ENCODE measurements at places on chromosomes 12 and 14.

GRCh38 chr12:99455350-99456035 is 192.1 kb upstream of the GARIN6 start:
- no peak for DNase-seq

- DNase-seq, result no peak
Measured at GRCh38 chr12:1162081-1162760, 171.2 kb downstream of the ERC1 start.

- DNase-seq, result no peak
Measured at GRCh38 chr12:65327207-65328076, 49.0 kb downstream of the MSRB3 start.

- no peak for DNase-seq
Measured at GRCh38 chr12:60872850-60873713, 1277.3 kb downstream of the SLC16A7 start.

- DNase-seq, result no peak
Measured at GRCh38 chr12:29971446-29971845, 187.7 kb upstream of the TMTC1 start.

GRCh38 chr12:18281941-18282340 is 20.6 kb downstream of the PIK3C2G start:
- no peak for DNase-seq

DNA sequence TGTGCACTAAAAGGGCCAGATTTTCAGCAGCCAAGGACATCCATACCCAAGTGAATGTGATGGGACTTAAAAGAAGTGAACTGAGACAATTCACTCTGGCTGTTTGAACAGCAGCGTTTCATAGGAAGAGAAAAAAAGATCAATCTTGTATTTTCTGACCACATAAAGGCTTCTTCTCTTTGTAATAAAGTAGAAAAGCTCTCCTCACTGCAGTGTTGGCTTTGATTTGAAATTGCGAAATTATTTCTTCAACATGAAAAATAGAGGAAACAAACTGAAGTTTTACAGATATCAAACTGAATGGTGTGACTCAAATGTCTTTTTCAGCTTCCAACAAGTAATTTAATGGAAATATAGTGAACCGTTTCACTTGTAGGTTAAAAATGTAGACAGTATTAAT is 11.3 kb upstream of the KCNMB4 start:
- DNase-seq, result no peak

GRCh38 chr12:8082808-8083100 is 680 bp downstream of the NECAP1 start:
- no peak for DNase-seq

DNA sequence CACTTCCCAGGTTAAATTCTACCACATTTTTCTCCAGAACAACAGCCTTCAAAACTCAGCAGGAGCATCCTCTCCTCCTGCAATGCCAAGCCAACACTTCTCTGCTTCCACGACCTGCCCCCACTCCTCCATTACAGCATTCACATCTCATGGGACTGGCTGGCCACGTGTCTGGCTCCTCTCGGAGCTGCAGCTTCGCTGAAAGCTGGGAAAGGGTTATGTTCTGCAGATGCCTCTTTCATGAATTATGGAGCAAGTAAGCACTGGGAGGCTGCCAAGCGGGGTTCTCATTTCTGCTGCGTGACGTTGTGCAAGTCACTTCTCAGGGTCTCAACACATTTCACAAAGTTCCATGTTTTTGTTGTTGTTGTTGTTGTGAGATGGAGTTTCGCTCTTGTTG is 142.2 kb upstream of the RFLNA start:
- DNase-seq, result no peak

DNA sequence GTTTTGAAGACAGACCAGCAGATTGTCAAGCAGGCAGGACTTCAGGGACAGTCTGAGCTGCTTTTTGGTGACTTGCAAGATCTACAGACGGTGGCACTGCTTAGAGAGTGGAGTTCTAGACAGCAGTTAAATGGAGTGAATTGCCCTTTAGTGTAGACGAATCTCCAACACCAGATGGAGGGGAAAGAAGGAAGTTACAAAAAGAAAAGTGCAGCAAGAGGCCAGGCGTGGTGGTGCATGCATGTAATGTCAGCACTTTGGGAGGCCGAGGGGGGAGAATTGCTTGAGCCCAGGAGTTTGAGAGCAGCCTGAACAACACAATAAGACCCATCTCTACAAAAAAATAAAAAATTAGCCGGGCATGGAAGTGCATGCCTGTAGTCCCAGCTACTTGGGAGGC is 8.4 kb upstream of the HHIPL1 start:
- no peak for DNase-seq

All from hematopoietic multipotent progenitor cell treated with erythropoietin and hydrocortisone succinate and interleukin-3 and kit ligand, for 6 days (in vitro differentiated cells).